Occipital lobe (tissue), 3 donors: ENCODE measurements at places on chromosomes 12 and 14.

DNA sequence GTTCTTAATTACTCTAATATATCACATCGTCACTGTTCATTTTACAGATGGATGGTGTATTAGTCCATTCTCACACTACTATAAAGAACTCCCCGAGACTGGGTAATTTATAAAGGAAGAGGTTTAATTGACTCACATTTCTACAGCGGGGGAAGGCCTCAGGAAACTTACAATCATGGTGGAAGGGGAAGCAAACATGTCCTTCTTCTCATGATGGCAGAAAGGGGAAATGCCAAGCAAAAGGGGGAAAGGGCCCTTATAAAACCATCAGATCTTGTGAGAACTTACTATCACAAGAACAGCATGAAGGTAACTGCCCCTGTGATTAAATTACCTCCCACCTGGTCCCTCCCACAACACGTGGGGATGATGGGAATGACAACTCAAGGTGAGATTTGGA is 6.5 kb downstream of the TMBIM4 start:
- no peak for DNase-seq

DNA sequence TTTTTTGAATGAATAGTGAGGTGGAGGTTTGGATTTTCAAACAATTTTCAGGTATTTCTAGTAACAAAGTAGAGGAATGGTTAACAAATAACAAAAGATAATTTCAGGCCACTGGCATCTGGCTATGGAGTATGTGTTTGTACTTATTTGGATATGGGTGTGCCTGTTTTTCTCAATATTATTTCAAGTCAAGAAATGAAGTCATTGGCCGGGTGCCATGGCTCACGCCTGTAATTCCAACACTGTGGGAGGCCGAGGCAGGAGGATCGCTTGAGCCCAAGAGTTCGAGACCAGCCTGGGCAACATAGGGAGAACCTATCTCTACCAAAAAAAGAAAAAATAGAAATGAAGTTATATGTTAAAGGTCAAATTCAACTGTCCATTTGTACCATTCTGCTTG is 13.9 kb downstream of the SLC35E3 start:
- DNase-seq: no peak

- no peak for DNase-seq
Observed at GRCh38 chr14:73788317-73788598, 63.4 kb upstream of the PTGR2 start.

DNA sequence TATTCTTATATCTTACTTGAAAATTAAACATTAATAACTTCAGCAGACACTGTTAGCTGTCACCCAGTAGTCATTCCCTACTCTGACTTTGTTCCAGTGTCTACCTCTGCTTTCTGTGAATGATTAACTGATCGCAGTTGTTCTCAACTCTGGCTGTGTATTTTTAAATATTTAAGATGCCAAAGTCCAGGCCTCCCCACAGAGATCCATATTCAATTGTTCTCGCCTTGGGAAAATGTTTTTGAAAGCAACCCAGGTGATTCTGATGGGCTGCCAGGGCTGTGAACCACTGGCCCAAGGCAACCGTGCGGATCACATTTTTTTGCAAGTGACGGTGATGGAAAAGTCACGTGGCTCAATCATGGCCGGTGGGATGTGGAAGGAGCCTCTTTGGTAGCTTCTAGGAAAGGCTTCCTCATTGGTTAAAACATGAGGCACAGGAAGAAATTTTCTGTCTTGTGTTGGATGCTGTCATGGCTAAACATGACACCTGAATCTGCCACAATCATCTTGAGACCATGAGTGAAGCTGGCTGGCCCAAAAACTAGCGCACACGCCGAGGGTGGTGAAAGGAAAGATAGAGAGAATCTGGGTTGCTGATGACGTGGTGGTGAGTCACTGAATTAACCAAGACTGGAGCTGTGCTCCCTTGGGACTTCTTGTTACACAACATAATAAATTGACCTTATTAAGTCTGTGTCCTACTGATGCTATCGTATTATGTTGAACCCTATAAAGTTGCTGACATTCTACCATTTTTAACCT is 37.2 kb downstream of the RDH12 start:
- no peak for DNase-seq

DNA sequence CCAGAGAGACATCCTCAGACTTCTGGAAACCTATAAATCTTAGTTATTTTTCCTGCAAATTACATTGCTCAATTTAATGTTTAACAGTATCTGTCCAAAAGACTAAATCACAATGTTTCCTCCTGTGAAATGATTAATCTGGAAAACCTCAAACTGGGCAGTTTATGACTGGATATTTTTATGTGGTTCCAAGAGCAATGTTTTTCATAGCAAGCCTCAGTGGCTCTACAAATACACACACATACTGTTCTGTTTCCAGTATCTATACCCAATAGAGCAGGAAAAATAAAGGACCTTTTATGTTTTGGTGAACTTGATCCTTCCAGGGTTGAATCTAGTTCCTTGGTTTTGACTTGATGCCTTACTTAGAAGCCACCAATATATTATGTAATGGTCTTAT is 9.2 kb downstream of the NID2 start:
- no peak for DNase-seq

DNA sequence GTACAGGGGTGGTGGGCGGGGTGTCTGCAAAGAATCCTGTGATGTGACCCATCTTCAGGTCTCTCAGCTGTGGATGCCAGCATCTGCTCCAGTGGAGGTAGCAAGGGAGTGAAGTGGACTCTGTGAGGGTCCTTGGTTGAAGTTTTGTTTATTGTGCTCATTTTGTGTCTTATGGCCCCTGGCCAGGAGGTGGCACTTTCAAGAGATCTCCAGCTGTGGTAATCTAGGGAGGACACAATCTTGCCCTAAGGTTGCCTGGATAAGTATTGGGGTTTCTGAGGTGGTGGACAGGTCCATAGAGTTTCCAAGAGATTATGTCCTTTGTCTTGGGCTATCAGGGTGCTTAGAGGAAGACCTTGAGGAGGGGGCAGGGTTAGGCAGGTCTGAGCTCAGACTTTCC is 260.7 kb downstream of the CCDC59 start:
- DNase-seq: no peak

DNA sequence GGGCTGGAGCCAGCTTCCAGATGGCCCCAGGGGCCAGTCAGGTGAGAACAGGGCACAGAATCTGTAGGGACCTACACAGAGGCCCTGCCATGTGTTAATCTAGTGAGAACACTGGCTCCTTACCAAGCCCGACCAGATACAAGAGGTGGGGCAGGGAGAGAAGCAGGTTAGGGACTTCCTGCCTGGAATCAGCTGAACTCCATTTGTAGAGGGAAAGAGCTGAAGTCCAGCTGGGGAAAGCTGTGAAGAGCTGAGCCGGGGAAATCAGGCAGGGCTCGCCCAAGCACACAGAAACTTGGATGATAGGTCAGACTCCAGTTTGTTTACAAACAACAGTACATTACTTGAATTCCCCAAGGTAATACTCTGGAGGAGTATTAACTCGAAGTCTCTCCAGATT is 46.7 kb downstream of the PTGER2 start:
- no peak for DNase-seq
